ENCODE measurements at places on chromosomes 7 and 10.

DNA sequence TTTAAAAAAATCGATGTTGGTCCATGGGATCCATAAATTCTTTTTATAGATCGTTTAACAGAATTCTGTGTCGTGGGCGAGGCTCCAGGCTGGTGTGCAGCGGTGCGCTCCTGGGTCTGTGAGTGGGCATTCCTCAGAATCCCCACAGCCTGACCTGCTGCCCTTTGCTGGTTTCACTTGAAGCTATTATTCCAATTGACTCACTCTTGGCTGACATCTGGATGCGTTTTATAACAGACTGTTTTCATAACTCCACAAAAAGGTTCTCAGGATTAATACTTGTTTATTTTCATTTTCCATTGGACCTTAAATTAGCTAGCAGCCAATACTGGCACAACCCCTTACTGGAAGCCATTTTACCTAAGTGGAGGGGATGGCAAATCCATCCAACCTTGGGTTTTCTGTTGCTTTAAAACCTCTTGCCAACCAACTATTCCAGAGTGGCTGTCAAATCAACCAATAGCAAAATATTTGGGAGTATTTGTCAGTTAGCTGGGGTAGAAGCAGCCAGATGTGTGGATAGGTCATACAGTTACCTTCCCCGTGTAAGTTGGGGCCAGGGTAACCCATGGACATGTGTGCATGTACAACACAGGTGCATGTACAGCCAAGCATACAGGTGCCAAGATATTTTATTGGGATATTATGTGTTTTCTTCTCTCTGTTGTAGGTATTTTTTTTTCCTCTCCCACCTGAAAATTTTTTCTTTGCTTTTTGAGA lies 160.7 kb upstream of the ZNF32 start:
- no peak for DNase-seq

GRCh38 chr10:6558272-6558671 lies 21.8 kb downstream of the PRKCQ start:
- no peak for DNase-seq

DNA sequence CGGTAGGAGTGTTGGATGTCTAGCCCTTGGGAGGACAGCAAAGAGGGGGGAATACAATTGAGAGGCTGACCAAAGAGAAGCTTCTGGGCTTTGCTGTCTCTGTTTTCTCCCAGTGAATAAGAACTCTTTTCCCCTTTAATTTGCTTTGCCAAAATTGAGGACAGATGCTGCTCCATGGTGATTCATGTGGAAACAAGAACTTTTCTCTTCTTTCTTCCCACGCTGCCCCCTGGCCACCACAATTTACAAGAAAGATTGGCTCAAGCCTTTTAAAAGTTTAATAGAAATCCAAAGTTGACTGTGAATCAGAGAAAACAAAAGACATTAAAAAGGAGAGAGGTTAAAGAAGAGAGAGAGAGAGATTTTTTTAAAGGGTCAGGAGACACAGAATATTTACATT lies 49.0 kb downstream of the PRR15 start:
- no peak for DNase-seq

- DNase-seq, result no peak
These were observed 43.4 kb downstream of the FAM20C start for GRCh38 chr7:235576-236395.

DNA sequence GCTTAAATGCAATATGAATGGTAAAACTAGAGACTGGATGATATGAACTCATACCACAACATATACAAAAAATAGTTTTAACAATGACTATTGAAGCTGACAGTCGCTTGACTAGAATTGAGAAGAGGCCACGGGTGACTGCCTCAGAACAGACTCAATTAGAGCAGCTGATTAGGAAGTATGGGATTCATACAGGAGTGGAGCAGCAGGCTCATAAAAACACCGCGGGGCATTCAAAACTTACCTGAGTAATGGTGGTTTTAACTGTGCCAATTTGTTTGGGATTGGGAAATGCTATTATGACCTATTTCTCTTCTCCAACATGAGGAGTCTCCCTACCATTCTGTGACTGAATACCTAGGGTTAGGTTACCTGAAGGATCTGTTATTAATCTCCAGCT lies 2.1 kb downstream of the CADPS2 start:
- DNase-seq, result no peak

DNA sequence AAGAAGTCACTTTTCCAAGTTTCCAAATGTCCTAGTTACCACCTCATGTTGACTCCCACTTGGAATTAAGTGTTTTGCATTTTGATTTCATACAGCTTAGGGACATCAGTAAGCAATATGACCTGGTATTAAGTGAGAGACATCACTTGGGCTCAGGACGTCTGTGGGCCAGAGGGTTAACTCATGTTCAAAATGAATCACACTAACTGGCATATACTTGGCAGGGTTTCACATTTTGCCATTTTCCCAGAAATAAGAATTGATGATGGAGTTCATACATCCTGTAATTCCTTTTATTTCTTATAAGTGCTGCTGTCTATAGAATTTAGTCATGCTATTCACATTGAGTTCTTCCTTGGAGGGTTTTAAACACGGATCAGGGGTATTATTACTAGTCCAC lies 516.5 kb downstream of the PHTF2 start:
- DNase-seq, result no peak
